ENCODE measurements at places on chromosomes 1 and 21.

DNA sequence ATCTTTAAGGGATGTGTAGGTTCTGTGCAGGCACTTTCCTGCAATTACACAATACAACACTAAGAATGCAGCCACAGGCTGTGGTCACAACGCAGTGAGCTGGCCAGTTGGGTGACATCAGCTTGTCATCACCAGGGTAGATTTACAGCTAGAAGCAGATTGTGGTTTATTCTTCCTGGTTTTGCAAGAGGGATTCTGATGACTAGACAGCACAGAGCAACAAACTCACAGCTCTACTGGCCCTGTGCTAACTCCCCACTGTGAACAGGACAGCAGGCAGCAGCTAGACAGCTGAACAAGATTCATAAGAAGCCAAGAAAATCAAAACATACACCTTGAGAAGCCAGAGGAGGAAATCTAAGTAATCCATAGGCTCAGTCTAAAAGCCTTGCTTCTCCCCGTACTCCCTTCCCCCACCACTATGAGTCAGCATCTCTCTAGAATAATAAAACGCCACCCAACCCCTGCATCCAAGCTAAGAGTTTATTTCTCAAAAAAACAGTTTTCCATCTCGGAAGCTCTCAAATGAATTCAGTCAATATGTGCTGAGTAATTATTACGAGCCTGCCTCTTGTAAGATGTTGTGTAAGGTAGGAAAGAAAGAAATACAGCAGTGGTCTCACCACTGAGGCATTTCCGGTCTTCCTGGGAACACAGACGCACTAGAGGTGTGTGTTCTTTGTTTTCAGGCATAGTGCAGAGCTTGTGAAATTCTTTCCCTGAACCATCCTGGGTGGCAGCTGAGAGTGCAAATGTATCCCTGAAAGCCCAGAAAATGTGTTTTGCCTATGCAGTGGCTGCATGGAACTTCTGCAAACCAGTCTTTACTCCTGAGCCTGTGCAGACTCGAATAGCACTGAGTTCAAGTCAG is 162.8 kb downstream of the NTPCR start:
- DNase-seq = peak; percentile 81

GRCh38 chr1:245365095-245366020 is 210.6 kb downstream of the KIF26B start:
- no peak for DNase-seq

DNA sequence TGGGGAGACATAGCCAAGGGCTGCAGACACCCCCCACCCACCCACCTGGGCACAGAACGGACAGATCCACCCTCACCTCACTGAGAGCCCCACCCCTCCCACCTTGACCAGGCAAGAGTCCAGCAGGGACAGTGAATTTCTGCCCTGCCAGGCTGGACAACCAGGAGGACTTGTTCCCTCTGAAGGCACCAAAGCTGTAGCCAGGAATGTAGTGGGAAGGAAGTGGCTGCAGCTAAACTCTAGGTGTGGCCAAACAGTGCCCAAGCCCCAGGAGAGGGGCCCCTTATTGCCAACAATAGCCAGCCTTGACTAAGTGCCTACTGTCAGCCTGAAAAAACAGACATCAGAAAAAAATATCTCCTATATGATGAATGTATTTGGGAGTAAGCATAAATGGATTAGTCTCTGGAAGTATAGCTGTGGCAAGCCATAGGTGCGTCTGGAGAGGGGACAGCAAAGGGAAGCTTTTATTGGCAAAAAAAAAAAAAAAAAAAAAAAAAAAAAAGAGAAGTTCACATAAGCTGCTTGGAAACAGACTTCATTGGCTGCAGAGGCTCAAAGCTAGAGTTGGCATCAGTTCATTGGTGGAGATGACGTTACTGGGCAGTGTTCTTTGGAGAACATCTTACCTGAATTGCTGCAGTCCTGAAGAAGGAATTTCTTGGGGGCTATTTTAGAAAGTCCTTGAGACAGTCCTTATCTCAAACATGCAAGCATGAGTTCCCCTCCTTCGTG is 64.1 kb upstream of the TMEM51 start:
- DNase-seq = peak; percentile 77

- DNase-seq = no peak
These were observed 55.9 kb downstream of the MACO1 start for GRCh38 chr1:25486602-25487001.

DNA sequence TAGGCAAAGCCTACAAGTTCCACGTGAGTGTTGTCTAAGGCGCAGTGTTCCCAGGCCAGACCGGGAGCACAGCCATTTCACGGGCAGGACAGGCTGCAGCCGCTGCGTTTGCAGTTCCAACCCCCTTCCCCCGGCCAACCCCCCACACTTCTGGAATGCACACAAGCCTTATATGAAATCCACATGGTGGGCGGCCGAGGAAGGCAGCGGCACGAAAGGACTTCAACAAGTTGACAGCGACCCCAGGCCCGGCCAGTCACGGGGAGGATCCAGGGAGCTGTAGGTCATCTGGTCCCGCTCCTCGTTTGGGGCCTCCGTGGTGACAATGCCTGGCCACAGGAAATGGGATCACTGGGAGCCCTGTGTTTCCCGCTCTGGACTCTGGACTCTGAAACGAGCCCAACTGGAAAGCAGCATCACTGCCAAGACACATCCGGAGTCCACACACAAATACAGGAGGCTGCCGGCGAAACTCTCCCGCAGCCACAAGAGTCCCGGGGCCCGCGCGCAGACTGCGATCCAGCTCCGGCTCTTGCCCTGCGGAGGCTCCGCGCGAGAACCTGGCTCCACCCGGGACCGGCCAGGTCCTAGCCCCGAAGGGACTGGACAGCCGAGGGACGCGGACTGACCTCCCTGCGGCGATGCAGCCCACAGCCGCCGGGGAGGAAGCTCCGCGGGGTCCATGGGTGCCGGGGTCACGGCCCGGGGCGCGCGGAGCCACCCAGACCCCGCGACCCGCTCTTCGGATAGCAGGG is 794 bp downstream of the NID1 start:
- DNase-seq = no peak

Measured in PC-9 (cell line).